ENCODE measurements at places on chromosomes 12 and 14. TPM values are rescaled to one million over a fixed set of nuclear protein-coding genes. Genes with fewer than 3 reads are reported as not detected.

Gene IGFBP6
- total RNA-seq, result 76.5 TPM

Gene KIF26A
- total RNA-seq, result 1.3 TPM

Gene GPR65
- not detected for total RNA-seq

Gene CDH24
- total RNA-seq, result 4.3 TPM

Gene CD69
- total RNA-seq, result not detected

Gene LYZ
- total RNA-seq, result not detected

Gene FSCB
- total RNA-seq, result not detected

Gene KLHL33
- not detected for total RNA-seq

Gene FAM186B
- total RNA-seq, result 0.48 TPM

Data from tracheal epithelial cell (primary cell).